Right renal cortex interstitium (tissue), 3 donors: ENCODE measurements at places on chromosomes 4 and X. TPM values are rescaled to one million over a fixed set of nuclear protein-coding genes. Genes with fewer than 3 reads are reported as not detected.

Gene STS
- 6.0 TPM for polyA plus RNA-seq

Gene MAGEB10
- not detected for polyA plus RNA-seq

DNA sequence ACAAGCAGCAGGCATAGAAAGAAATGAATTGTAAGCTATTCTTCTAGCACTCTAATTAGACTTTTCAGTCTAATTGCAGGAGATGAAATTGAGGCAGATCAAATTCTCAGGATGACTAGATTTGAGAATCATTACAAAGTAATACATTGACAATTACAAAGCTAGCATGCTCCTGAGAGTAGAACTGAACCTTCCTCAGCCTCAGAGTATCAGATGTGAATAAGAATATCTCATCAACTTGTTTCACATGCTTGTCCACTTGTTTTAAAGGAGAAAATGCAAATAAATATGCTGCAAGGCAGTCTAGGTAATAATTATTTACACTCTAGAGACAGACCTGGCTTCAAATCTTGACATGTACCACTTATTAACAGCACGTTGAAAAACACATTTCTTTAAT is 491.0 kb upstream of the MAGEB2 start:
- DNase-seq = no peak

DNA sequence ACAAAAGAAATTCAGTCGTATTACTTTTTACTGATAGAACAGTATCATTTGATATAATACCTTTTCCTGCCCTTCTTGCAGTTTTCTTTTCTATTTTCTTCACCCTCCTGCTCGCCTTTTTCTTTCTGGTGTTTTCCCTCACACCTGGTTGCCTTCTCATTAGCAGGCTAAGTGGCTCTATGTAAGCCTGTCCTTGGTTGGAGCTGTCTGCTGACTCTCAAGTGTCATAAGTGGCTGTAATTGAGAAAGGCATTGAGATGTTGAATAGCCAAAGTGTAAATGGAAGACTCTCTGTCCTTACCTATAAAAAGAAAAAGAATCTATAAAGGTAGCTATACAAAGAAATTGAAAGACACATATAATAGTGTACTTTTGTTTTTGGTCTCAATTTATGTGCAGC is 180.7 kb downstream of the ADGRL3 start:
- DNase-seq = no peak
